Stimulated activated CD8-positive, alpha-beta memory T cell treated with anti-CD3 and anti-CD28 coated beads, Interleukin-15, amount 100 ng/mL, for 4 hours (primary cell): ENCODE measurements at places on chromosomes 4 and X.

- no peak for DNase-seq
Measured at GRCh38 chrX:114272096-114272686, 311.7 kb upstream of the HTR2C start.

DNA sequence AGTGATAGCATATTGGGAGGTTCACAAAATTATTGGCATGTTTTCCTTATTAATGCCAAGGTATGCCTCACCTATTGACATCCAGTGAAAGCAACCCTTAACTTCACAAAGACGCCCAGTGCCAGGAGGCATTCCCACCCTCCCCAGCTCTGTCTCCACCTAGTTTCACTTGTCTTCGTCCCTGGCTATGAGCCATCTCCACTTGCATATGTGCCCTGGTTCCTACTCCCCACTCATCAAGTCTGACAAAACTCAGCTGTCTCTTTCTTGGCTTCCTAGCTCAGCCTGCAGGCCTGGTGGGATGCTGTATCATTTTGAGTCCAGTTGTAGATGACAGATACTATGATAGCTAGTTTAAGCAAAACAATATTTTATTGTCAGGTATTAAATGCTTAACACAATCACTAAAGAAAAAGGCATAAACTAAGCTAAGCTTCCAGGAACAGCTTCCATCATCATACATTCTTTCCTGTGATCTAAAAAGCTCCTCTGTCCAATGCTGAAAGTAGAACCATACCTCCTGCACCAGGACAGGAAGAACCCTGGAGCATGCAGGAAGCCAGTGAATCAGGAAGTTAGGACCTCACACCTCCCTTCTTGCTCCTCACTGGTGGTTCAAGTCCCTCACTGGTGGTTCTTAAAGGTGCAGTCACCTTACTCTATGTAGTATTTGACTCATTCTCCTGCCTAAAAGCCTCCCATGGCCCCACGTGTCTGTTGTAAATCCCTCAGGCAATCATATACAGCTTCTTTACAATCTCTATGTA is 410.3 kb upstream of the RASGEF1B start:
- DNase-seq: no peak

DNA sequence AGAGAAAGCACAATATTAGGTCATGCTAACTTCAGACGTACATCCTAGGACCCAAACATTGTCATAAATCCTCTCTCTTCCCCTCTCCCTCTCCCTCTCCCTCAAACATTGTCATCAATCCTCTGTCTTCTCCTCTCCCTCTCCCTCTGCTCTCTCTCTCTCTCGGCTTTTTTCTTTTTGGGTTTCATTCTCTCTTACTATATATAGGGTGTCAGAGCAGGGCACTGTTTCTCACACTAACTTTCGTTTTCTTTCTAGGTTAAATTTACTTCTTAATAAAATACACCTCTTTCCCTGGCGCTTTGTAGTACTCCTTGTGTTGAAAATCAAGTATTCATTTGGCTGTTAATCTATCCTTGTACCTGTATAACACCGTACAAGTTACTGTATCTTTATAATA is 37.0 kb upstream of the HERC5 start:
- DNase-seq: no peak

DNA sequence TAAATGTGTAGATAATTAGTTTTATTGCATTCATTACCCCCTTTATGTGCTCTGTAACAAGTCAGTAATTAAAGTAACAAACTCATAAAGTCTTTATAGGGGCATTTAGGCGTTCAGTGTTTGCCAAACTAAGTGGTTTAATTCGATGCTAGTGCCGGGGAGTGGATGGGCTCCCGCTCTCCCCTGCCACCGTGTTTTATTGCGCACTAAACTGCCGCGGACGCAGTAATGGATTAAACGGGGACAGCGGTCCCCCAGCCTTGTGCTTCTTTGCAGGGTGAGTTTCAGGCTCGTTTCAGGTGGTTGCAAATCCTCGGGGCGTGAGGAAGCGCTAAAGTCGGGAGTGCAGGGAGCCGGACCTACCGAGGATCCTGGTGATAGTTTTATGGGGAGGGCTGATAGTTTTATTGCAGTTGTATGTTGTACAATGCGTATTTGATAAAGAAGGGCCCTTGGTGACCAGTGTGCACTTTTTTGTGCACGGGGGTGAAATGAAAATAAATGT is 1.6 kb upstream of the PHOX2B start:
- no peak for DNase-seq

- peak; percentile 70 for DNase-seq
Measured at GRCh38 chr4:77819404-77819842, 255 bp upstream of the CNOT6L start.

DNA sequence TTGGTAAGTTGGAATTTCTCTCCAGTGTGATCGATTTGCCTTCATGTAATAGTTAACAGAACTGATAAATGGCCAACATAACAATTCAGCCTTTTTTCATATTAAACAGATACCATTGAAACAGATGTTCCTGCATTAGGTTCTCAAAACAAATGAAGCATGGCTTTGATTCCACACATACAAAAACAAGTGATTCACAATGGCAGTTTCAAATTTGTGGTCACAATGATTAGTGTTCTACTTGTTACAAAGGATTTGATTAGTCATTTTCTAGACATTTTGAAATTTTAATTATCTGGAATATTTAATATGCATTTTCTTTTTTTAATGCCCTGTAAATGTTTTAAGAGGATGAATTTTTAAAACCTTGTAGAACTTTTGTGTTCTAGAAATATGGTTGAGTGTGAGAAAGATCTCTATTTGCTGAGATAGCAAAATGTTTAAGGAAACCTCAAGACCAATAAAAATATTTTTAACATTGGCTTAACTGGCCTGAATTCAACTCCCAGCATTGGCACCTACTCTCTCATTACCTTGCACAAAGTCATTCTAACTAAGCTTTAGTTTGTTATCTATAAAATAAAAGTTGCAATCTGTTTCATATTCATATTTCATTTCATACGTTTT is 18.9 kb upstream of the GLRA3 start:
- DNase-seq: no peak

- no peak for DNase-seq
Measured at GRCh38 chr4:48370260-48371134, 29.2 kb downstream of the SLAIN2 start.
